ENCODE measurements at places on chromosomes 5 and 9.

DNA sequence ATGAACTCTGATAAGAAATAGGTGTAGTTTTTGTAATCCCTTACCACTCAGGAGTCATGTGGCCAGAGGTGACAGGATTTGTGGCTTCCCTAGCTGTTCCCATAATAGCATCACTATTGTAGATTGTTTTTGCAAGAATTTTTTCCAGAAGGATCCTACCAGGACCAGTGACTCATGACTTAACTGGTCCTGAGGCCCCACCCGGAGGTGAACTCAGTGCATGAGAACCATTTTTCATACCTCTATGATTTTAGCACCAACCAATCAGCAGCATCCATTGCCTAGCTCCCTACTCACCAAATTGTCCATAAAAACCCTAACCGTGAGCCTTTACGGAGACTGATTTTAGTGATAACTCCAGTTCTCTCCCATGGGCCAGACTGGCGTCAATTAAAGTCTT lies 484.8 kb downstream of the PSAT1 start:
- no peak for DNase-seq

DNA sequence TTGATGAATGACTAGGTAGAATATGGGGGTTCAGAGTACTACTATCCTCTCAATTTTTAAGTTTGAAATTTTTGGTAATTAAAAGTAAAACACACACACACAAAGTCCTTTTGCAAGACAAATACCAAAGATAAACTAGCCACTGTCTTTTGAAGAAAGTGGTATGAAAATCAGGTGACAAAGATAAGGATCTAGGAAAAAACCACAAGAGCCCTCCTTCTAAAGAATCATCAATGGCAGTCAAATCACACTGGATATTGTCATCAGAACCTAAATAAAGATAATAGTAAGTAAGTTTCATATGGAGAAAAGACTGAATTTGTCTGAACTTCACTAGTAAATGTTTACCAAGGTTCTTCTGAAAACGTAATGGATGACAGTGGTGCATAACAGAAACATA lies 30.5 kb upstream of the HK3 start:
- no peak for DNase-seq

GRCh38 chr9:132160802-132161742 lies 786 bp upstream of the NTNG2 start:
- peak; percentile 54 for DNase-seq

DNA sequence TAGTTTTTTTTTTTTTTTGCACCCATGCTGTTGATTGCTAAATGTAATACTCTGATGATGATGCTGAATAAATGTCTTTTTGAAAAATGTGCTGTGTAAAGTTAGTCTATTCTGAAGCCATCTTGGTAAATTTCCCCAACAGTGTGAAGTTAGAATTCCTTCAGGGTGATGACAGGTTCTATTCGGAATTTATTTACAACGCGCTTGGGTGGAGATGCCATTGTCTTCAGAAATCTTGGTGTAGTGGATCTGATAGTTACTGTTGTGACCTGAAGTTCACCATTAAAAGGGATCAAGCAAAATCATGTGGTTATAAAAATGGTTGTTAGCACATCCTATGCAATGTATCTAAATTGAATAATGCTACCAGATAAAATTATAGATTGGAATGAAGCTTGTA lies 36.3 kb upstream of the DMRT1 start:
- no peak for DNase-seq

DNA sequence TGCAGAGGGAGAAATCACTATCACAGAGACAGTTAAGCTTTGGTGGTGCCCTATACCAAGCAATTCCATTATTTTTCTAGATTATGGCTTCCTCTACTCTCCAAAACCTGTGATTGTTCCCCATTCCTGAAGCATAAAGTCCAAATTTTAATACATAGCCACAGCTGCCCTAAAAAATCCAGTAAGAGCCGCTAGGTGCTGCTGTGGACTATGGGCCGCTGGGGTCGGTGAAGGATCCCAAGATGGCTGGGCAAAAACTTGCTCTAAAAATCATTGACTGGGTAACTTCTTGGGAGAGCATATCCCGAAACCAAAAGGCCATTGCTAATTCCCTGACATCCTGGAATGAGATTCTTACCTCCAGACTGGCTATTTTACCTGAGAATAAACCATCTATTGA lies 245.3 kb downstream of the NFIB start:
- DNase-seq = no peak

DNA sequence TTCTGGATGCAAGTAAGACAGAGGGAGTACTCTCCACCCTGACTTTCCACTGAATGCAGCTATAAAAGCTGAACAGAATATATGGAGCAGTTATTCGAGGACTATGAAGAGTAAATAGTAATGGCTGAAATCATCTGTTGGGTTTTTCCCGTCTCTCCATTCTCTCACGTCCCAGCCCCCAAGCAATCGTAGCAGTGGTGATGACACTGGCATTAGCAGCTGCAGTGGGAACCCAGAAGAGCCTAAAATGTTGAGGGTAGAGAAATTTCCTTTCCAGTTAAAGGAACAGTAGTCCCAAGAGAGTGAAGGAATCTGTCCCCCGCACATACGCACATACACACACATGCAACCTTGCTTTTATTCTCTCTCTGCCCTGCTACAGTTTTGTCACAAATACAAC lies 33.2 kb downstream of the MED27 start:
- DNase-seq = no peak

- no peak for DNase-seq
Observed at GRCh38 chr5:21858441-21858840, 994.7 kb downstream of the CDH12 start.

GRCh38 chr5:170439944-170440269 lies 50.7 kb upstream of the KCNMB1 start:
- no peak for DNase-seq

GRCh38 chr9:95634536-95634935 lies 117.8 kb upstream of the PTCH1 start:
- DNase-seq = no peak

DNA sequence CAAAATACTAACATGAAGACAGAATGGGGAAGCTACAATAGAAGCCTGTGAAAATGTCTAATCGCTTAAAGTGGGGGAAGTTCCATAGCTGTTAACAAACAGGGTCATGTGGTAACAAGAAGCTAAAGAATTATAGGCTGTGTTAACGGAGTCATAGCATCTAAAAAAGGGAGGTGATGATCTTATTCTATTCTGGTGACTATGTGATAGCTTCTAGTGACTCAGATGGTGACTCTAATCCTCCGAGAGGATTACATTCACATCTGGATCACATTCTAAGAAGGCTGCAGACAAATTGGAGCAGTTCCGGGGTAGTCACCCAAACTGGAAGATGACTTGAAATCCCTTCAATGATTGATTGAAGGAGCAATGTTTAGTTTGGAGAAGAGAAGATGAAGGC lies 142.1 kb downstream of the LIFR start:
- no peak for DNase-seq

DNA sequence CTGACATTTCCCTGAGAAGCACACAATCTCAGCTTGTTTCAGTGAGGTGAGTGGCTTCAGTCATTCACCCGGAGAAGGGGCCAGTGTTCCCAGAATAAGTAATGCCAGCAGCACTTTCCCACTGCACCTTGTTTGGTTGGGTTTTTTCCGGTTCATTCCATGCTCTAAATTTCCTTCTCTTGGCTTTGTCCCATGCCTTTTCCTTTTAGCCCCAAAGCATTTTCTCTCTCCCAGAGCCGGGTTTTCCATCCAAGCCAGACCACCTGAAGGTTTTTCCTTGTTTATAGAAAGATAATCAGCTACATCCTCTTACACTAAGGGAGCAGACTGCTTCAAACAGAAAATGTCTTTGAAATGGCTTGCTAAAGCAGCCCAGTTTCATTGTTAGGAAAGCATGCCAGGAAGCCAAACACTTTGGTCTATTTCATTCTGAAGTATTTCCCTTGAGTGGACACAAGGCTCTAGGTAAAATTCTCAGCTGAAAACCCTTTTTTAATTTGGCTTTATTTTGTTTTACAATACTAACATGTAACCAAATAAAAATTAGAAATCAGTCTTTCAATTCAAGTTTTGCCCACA lies 501.6 kb downstream of the DTWD2 start:
- no peak for DNase-seq

- no peak for DNase-seq
Observed at GRCh38 chr9:3835393-3835792, 309.6 kb upstream of the RFX3 start.

DNA sequence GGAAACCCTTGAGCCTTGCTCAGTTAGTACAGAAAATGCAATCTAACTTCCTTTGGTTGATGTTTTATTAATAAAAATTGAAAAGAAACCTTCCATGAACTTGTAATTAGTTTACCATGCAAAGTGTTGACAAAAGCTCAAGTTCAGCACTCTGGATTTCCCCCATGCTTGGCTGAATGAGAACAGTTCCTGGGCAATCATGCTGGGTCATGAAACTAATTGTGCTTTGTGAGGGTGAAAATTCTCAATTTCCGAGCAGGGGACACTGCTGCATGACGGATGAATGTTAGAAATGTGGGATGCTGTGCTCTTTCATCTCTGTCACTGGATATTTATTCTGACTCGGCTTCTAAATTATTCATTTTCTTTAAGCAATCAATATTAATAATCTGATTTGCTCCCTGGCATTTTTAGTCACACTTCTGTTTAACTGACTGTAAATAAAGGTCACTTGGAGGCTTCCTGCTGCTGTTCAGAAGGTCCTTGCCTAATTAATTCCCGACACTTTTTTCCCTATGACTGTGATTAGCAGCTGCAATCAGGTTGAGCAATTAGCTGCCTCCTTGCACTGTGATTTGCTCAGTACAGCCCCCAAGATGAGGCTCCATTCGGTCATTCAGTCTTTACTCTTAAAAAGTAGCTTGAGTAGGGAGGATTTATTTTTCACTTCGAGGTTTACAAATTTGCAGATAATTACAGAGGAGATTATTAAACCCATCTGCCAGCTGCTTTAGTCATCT lies 678.1 kb upstream of the ZNF608 start:
- no peak for DNase-seq

DNA sequence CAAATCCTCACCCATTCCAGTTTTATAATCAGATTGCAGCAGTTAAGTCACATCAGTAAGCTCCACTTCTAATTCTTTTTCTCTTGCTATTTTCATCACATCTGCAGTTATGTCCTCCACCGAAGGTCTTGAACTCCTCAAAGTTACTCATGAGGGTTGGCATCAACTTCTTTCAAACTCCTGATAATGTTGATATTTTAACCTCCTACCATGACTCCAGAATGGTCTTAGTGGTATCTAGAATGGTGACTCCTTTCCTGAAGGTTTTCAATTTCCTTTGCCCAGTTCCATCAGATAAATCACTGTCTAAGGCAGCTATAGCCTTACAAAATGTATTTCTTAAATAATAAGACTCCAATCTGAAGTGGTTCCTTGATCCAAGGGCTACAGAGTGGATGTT lies 53.8 kb upstream of the EDIL3 start:
- no peak for DNase-seq

DNA sequence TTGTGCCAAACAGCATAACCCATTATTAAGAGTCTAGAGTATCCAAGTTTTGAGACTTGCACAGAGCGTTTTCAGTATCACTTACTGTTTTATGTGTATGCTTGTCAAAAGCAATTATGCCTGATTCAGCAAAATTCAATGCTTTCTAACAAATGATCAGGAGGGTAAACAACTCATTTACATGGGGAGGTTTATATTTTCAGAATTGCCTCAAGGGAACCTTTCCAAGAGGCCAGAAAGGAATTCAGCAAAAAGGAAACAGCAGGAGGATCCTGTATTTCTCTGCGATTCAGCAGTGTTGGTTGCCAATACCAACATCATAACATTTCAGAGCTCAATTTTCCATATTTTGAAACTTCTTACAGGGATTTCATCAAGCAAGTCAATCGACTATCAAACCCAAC lies 69.3 kb upstream of the DAB2 start:
- no peak for DNase-seq

DNA sequence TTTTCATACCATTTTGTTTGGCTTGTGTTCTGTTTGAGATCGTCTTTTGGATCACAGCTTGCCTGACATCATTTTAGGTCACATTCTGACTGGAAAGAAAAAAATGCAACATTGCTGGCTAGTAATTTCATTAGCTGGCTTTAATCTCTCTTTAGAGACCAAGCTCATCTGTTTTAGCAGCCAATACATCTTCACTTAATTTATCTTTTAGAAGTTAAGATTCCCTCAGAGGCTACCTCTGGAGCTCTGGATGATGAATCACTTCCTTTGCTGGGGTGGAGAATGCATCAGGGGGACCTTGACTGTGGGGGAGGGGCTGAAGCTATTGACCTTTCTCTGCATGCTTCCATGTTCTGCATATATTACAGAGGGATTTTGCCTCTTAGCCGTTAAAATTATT lies 181.5 kb upstream of the OTULINL start:
- DNase-seq = no peak

GRCh38 chr5:96730586-96730985 lies 68.4 kb downstream of the CAST start:
- DNase-seq = no peak

GRCh38 chr9:16676519-16676918 lies 194.0 kb downstream of the BNC2 start:
- no peak for DNase-seq

- DNase-seq = no peak
Observed at GRCh38 chr5:179470201-179470600, 80.2 kb upstream of the RUFY1 start.

GRCh38 chr9:93450945-93451815 lies at the start of gene FAM120A:
Gene FAM120A, plus strand, starts transcription at chr9:93451685. Its CDS starts 231 bp downstream, at chr9:93451916.
- peak; percentile 55 for DNase-seq

- no peak for DNase-seq
Observed at GRCh38 chr9:134555094-134555650, 86.4 kb upstream of the COL5A1 start.

GRCh38 chr5:136043968-136044610 lies 15.3 kb downstream of the TGFBI start:
- DNase-seq = no peak

GRCh38 chr9:92048924-92049625 lies 66.1 kb downstream of the SPTLC1 start:
- DNase-seq = no peak

DNA sequence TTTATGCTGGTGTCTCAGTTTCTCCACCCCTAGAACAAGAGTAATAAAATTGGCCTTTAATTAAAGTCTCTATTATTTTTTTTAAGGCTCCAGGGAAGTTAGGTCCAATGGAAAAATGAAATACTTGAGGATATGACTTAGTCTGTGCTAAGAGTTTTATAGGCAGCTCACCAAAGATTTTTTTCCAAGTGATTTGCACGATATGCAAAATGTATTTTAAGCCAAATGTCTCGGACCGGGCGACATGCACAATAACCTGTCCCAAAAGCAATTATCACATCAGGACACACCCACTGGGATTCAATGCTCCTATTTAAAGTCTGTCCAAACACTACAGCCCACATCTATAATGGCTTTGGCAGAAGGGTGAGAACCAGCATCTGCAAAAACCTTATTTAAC lies 136.1 kb upstream of the ANKH start:
- no peak for DNase-seq

GRCh38 chr5:9617221-9617620 lies 12.9 kb downstream of the TAS2R1 start:
- DNase-seq = no peak

- no peak for DNase-seq
Observed at GRCh38 chr5:56620903-56621677, 194.3 kb upstream of the MAP3K1 start.
